ENCODE measurements at places on chromosomes 12 and 14. TPM values are rescaled to one million over a fixed set of nuclear protein-coding genes. Genes with fewer than 3 reads are reported as not detected.

DNA sequence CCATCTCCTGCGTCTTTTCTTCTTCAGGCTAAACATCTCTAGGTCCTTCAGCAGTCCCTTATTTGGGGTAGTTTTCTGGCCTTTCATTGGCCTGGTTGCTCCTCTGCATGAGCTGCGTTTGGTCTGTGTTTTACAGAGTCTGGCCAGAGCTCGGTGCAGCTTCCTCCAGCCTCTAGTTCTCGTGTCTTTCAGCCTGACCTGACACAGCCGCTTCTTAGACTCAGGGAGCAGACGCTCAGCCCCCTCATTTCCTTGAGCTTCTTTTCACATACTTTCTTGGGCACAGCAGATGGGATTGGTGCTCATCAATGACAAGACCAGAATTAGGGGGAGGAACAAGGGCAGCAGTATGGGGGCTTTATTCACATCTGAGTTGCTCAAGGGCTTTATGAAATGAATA, 13.6 kb upstream of the GSG1 start:
- no peaks in the 10 kb centered on the region for H3K27me3 ChIP-seq
- no peaks in the 10 kb centered on the region for H3K4me1 ChIP-seq
- H3K27ac ChIP-seq = no peak overlapping the region
- H3K4me3 ChIP-seq = no peak overlapping the region
- H3K36me3 ChIP-seq = no peaks in the 10 kb centered on the region

DNA sequence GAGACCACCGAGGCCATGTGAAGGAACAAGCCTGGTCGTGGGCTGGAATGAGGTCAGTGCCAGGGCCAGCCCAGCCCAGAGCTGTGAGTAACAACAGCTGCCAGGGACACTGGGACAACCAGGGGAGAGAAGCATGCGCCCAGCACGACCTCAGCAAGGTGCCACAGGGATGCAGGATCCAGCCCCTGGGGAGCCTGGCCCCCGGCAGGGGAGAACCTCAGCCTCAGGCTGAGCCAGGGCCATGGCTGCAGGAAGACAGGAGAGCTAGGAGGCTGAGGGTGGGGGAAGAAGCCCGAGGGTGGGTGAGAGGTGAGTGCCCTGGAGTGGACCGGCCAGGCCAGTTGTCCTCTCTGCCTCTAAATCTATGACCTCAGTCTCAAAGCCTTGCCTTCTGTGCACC, 62.6 kb downstream of the BCL11B start:
- DNase-seq = no peak
- no peak overlapping the region for H3K4me3 ChIP-seq
- H3K27me3 ChIP-seq = no peaks in the 10 kb centered on the region
- no peaks in the 10 kb centered on the region for H3K4me1 ChIP-seq
- no peak overlapping the region for H3K27ac ChIP-seq
- H3K36me3 ChIP-seq = no peaks in the 10 kb centered on the region

- no peaks in the 10 kb centered on the region for H3K36me3 ChIP-seq
- H3K4me1 ChIP-seq = no peaks in the 10 kb centered on the region
- no peaks in the 10 kb centered on the region for H3K27me3 ChIP-seq
- no peak overlapping the region for H3K27ac ChIP-seq
- DNase-seq = no peak
- no peak overlapping the region for H3K4me3 ChIP-seq
These were observed 276.6 kb downstream of the ACSS3 start for GRCh38 chr12:81354327-81354932.

- H3K27ac ChIP-seq = no peak overlapping the region
- no peak for DNase-seq
- no peak overlapping the region for H3K4me3 ChIP-seq
- H3K27me3 ChIP-seq = no peaks in the 10 kb centered on the region
- H3K4me1 ChIP-seq = peaks cover 21% of the 10 kb centered on the region
These were observed 16.1 kb downstream of the FGD6 start for GRCh38 chr12:95201056-95201670.

- DNase-seq = no peak
- no peak overlapping the region for H3K4me3 ChIP-seq
- H3K27ac ChIP-seq = no peak overlapping the region
- H3K36me3 ChIP-seq = no peaks in the 10 kb centered on the region
These were observed 64.3 kb downstream of the SLC25A47 start for GRCh38 chr14:100387450-100387849.

DNA sequence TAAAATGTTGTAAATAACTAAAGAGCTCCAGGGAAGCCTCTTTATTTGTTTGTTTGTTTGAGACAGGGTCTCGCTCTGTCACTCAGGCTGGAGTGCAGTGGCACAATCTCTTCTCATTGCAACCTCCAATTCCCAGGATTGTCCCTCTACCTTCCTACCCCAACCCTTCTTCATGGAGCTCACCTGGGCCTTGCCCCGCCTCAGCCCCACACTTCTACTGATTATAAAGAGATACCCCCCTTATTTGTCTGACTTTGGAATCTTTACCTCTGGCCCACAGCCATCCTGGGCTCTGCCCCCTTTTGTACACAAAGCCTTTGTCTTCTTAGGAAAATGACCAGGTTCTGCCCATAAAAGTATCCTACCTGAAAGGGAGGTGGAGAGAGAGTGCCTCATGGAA, 9.1 kb upstream of the BLTP3B start:
- H3K27ac ChIP-seq = no peak overlapping the region
- DNase-seq = no peak
- H3K36me3 ChIP-seq = no peaks in the 10 kb centered on the region
- no peaks in the 10 kb centered on the region for H3K4me1 ChIP-seq
- H3K27me3 ChIP-seq = no peaks in the 10 kb centered on the region

DNA sequence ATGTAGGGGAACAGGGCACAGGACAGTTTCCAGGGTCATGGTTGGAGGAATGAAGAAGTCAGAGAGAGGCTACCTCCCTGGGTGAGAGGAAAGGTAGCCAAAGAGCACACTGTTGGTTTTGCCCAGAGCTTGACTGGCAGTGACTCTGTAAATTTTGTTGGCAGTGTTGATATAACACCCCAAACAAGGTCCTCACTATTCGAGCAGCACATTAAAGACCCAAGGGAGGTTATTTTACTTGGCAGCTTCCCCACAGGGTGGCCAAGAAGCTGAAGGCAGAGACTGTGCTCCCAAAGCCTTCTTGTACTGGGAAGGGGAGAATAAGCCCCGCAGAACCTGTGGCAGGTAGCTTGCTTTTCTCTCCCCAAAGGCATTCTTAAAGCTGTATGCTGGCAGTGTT, 40.6 kb downstream of the WSCD2 start:
- H3K27me3 ChIP-seq = no peaks in the 10 kb centered on the region
- no peaks in the 10 kb centered on the region for H3K36me3 ChIP-seq
- no peak overlapping the region for H3K4me3 ChIP-seq
- DNase-seq = no peak
- H3K4me1 ChIP-seq = no peaks in the 10 kb centered on the region

DNA sequence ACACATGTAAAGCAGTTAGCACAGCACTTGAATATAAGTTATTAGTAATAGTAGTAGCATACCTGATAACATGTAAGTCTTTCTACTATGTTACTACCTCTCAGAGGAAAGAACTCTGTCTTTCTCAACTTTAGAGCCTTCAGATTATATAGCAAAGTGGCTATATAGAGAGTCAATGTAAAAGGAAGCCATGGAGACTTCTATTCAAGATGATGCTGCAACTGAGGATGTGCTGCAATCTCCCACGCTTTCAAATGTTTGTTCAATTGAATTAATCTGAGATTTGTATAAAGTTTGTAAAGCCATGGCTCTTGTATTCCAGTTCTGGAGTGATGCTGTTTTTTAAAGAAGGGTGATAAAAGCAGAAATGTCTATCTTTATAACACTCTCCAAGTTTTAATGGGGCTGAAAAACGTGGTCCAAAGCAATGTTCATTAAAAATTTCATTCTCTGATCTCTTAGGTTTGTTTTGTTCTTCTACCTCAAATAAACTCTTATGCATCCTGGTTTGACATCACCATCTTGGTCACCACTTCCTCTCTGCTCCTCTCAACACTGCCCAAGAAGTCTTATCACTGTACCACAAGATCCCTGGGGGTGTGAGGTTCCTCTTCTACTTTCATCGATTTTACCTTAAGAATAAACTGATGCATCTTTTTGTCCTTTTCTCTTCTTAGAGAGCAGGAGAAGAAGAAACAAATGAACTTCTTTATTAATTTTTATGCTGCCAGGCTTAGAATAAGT, 40.6 kb downstream of the C12orf42 start:
- H3K36me3 ChIP-seq = no peaks in the 10 kb centered on the region
- H3K4me3 ChIP-seq = no peak overlapping the region
- H3K4me1 ChIP-seq = no peaks in the 10 kb centered on the region
- H3K27ac ChIP-seq = no peak overlapping the region
- no peaks in the 10 kb centered on the region for H3K27me3 ChIP-seq

- peaks cover 2% of the 10 kb centered on the region for H3K4me1 ChIP-seq
- no peak overlapping the region for H3K4me3 ChIP-seq
- no peaks in the 10 kb centered on the region for H3K36me3 ChIP-seq
These were observed 1.7 kb upstream of the C12orf56 start for GRCh38 chr12:64392221-64392620.

- H3K27ac ChIP-seq = no peak overlapping the region
- no peak overlapping the region for H3K4me3 ChIP-seq
These were observed 48.5 kb downstream of the BAZ2A start for GRCh38 chr12:56581418-56582145.

DNA sequence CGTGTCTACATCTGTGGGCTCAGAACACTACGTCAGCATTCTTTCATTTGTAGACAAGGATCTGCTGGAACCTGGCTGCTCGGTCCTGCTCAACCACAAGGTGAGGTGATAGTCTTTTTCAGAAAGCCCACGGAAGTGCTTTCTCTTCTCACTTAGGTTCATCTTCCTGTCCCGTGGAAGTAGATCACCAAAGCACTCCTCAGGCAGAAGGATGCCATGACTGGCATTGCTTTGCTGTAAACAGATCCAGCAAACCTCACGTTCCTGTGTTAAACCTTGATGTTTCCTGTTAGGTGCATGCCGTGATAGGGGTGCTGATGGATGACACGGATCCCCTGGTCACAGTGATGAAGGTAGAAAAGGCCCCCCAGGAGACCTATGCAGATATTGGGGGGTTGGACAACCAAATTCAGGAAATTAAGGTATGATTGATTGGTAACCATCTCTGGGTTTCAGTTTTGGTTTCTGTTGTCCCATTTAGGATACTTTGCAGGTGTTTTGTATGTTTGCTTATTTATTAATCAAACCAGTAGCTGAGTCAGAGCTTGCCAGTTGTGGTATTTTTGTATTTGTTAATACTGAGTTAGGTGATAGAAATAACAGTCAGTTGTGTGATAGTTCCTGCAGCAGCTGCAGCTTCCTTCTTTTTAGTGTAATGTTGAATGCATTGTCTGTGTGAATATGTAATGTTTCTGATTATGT, 7.5 kb downstream of the PSMC1 start:
- no peaks in the 10 kb centered on the region for H3K36me3 ChIP-seq
- DNase-seq = no peak
- no peak overlapping the region for H3K4me3 ChIP-seq

DNA sequence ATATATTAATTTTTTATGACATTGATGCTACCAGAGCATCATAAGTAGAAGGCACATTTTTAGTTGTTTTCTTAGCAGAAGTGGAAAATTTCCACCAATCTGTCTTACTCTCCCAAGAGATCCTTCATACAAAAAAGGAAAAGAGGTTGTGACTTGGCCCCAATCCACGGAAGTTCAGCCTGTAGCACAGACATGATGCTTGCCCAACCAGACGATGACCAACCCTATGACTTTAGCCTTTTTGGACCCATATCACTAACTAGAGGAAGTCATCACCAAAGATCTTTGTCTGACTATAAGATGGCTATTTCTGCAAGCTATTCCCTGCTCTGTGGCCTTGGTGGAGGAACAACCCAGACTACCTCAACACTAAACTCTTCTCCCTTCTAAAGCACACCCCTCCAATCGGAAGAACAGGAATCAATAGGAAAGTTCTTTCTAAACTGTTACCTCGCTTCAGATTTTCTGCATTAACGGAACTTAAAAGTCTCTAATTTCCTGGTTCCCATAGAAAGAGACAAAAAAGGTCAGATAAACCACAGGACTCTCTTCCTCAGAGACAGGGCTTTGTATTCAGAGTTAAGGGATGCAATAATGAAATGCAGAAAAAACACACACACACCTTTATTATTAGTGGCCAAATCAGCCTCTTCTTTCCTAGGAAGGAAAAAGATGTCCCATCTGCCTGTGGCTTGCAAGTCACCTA, 4.1 kb upstream of the RHOJ start:
- peaks cover 1% of the 10 kb centered on the region for H3K4me1 ChIP-seq
- DNase-seq = no peak
- H3K36me3 ChIP-seq = no peaks in the 10 kb centered on the region
- no peaks in the 10 kb centered on the region for H3K27me3 ChIP-seq

Gene DHH
- polyA plus RNA-seq = 1.4 TPM

Gene LRTM2
- polyA plus RNA-seq = not detected

Gene IL26
- polyA plus RNA-seq = not detected

Gene FBRSL1
- 3.2 TPM for polyA plus RNA-seq

Gene LRRC43
- 0.47 TPM for polyA plus RNA-seq
